ENCODE measurements at places on chromosomes 13 and 19.

GRCh38 chr19:44912854-44913253, 1.6 kb upstream of the APOC1 start:
- no peak for DNase-seq

DNA sequence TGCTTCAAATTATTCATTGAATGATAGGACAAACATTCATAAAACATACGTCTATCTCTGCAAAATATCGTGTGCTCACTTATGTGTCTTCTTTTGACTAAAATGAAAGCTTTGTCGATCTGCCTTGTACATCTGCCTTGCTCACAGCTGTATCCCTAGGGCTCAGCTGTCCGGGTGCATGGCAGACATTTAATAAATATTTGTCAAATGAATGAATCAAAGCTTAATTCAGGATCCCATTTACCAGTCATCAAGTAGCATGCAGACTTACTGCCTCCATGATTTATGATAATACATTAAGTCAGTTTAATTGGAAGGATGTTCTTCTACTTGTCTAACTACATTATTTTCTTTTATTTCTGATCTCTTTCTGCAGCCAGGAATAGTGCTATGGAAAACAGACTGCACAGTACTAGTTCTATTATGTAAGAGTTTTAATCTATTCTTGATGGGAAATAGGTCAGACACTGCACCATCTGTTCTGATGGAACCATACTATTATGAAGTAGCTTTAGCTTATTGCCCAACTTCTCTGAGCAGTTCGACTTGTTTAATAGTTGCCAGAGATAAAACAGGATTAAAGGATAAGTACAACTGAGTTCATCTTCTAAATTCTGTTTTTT, 13.2 kb downstream of the SLC46A3 start:
- DNase-seq: no peak

GRCh38 chr19:44925114-44925891, 10.9 kb downstream of the APOC1 start:
- no peak for DNase-seq

- DNase-seq: no peak
These were observed 114.5 kb downstream of the STK24 start for GRCh38 chr13:98462241-98462882.

GRCh38 chr13:113122550-113123225, at the start of gene F10:
Gene F10 (plus strand): TSS chr13:113122799. CDS start chr13:113122856, 57 bp downstream.
- no peak for DNase-seq

- DNase-seq: no peak
These were observed 1676.9 kb downstream of the PCDH9 start for GRCh38 chr13:65553096-65553727.

GRCh38 chr19:17346109-17346671, 8.8 kb downstream of the GTPBP3 start:
- DNase-seq: peak; percentile 67

- no peak for DNase-seq
These were observed 5.7 kb upstream of the MRPS31 start for GRCh38 chr13:40776681-40777165.

DNA sequence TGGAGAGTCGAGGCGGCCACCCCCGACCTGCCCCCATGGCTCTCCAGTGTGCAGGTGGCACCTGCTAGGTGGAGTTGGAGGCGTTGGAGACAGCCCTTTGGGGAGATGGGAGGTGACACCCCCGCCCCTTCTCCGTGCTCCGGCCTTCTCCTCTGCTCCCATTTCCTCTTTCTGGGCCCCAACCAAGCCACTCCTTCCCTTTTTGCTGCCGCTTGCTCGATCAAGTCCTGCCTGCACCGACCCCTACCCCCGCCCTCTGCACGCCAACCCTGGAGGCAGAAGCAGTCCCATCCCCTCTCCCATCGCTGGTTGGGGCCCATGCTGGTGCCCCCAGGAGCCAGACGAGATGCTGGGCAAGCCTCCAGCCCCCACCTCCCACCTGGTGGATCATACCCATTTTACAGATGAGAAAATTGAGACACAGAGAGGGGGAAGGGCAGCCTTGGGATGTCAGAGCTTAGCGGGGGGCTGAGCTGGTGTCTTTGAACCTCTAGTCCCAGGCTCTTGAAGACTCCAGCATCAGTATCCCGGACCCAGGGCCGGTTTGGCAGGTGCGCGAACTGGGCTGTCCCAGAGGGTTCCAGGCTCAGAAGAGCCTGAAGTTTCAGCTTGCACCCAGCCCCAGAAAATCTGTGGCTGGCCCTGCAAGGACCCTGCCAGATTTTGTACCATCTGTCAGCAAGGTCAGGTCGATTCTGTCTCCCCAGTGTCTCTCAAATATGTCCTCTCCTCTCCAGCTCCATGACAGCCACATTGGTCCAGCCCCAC, 10.3 kb downstream of the GNA15 start:
- no peak for DNase-seq

- DNase-seq: no peak
These were observed 616 bp upstream of the PCDH17 start for GRCh38 chr13:57630661-57631595.

GRCh38 chr13:101726681-101727080, 274.2 kb downstream of the ITGBL1 start:
- no peak for DNase-seq

DNA sequence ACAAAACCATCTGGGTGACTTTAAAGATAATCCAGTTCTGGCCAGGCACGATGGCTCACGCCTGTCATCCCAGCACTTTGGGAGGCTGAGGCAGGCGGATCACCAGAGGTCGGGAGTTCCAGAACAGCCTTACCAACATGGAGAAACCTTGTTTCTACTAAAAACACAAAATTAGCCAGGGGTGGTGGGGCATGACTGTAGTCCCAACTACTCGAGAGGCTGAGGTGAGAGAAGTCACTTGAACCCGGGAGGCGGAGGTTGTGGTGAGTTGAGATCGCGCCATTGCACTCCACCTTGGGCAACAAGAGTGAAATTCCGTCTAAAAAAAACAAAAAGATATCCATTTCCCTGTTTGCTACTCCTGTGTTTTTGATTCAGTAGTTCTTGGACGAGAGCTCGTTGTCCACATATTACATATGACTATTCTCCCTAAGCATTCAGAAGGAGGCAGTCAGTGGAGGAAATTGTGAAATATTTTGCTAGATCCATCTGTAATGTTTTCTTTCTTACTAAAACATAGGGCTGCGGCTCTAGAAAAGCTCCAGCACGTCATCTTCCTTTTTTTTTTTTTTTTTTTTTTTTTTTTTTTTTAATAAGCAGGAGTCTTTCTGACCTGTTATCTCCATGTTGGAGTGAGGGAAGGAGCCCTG, 33.6 kb downstream of the ZNF701 start:
- no peak for DNase-seq

DNA sequence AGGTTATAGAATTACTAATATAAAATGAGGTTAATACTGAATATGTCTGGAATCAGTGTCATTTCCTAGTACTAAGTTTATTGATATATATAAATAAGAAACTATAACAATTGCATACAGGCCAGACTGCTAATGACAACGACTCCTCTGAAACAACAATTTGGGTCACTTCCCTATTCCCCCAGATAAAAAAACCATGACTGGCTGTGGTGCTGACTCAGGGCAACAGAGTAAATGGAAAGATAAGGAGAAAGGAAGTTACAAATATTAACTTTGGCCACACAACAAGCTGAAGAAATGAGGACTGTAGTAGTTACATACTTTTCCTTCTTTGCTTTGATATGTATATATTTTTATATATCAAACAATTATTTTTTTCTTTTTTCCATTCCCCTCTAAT, 263.7 kb upstream of the PCDH9 start:
- no peak for DNase-seq

DNA sequence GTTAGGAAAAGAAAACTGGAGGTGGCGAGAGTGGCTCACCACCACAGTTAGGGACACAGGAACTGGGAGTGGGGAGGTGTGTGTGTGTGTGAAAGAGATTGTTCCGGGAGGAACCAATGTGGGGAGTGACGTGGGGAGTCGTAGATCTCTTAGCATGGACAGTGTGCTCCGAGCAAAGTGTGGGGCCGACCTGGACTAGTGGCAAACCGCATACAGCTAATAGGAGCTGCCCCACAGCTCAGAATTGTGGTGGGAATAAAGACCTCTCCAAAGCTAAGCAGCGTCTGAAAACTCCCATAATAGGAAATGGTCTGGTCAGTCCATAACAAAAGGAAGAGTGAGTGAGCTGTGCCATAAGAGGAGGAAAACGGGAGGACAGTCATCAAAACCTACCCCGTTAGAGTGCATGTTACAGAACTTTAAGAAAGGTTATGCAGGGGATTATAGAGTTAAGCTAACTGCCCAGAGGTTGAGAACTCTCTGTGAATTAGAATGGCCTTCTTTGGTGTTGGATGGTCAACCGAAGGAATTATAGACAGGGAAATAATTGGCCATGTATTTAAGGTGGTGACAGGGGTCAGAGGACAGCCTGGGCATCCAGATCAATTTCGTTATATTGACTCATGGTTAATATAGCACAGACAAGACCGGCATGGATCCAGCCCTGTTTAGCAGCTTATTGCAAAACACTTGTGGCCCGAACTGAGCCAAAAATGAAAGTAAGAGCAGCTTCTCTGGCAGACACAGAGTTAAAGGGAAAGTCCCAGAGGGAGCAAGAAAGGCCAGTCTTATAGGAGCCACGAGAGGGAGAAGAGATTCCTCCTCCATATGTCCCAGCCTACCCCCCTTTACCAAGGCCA, 8.9 kb upstream of the SLC15A1 start:
- peak; percentile 71 for DNase-seq

DNA sequence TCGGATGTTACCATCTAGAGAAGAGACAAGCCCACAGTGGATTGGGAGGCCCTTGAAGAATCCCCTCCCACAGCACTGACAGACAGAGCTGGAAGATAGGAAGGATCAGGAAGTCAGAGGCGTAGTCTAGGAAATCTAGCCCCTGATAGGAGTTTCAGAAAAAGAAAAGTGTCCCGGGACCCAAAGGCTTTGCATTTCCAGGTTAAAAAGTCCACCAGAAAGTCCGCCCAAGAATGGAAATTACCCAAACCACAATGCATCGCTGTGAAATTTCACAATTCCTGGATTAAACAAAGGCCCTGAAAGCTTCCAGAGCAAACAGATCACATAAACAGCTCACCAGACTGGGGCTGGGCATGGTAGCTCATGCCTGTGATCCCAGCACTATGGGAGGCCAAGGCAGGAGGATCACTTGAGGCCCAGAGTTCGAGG, 146.9 kb downstream of the KDM4B start:
- no peak for DNase-seq

DNA sequence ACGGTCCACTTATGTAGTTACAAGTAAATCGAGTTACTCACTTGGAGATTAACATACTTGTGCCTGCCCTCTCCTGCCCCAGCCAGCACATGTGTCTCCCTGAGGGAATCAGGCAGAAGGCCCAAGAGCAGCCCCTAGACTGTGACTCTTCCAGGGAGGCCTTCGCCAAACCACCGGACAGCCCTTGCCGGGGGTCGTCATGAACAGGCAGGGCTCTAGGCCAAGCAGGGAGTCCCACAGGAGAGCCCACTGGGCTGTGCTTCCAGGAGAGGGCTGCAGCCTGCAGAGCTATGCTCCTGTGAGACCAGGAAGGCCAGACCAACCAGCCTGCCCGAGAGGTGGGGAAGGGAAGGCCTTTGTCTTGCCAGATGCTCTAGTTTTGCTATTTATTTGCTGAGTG, 283.3 kb downstream of the FOXO1 start:
- no peak for DNase-seq

- DNase-seq: no peak
These were observed 1.4 kb downstream of the TLE6 start for GRCh38 chr19:2978772-2979171.

DNA sequence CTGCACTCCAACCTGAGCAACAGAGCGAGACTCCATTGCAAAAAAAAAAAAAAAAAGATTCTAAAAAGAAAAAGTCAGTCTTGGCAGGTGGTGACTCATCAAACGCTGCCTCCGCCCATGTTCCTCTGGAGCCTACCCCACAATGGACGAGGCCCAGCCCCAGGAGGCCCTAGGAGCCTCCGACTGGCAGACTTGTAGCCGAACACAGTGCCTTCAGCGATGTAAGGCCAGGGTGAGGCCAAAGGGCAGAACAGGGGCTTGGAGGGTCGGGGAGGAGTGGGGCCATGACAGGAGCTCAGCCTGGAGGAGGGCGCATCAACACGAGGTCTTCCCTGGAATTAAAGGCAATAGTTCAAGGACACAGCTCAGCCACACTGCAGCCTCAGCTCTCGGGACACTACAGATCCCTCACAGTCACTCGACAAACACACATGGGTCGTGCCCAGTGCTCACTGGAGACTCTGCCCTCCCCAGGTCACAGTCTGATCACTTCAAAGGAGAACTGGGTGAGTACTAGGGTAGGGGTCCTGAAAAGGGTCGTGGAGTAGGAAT, 5.1 kb downstream of the USE1 start:
- peak; percentile 70 for DNase-seq

DNA sequence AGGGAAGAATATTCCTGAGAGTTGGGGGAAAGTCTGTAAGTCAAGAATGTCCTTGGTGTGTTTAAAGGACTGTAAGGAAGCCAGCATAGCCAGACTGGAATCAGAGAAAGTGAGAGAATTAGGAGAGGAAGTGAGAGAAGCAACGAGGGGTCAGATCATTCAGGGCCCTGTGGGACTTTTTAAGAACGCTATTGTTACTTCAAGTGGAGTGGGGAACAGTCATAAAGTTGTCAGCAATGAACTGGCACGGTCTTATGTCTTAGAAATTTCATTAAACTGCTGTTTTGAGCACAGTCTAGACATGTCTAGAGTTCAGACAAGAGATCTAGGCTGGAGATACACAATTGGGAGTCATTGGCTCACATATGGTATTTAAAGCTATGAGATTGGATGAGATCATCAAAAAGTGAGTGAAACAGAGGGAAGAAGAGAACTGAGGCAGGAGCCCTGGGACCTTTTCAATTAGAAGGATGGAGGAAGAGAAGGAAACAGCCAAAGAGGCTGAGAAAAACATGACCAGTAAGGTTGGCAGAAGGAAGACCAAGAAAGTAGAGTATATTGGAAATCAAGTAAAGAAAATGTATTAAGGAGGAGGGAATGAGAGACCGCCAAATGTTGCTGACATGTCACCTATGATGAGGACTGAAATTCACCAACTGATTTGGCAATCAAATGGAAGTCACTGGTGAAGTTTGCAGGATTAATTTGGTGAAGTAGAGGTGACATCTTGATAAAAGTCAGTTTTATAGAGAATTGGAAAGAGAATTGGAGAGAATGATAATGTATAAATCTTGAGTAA, 263.5 kb downstream of the GPC5 start:
- no peak for DNase-seq

- no peak for DNase-seq
These were observed 2.7 kb upstream of the ZBTB7A start for GRCh38 chr19:4069331-4069959.

GRCh38 chr13:92821324-92821723, 405.3 kb upstream of the GPC6 start:
- DNase-seq: no peak

DNA sequence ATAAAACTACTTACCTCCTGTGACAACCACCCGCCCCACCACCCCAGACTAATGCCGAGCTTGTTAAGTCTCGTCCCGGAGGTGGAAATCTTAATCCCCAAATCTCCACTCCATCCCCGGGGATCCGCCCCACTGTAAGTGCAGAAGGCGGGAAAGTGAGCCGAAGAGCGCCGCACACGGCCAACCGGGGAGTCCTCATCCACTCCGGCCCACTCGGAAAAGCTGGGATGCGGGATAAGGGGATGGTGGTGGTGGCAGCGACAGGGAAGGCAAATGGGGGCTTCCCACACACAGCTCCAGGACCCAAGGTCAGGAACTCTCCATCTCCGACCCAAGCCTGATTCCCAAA, 621 bp downstream of the FBL start:
- DNase-seq: peak; percentile 38
